Stomach (tissue), 19 donors: ENCODE measurements at places on chromosomes 6 and 20. TPM values are rescaled to one million over a fixed set of nuclear protein-coding genes. Genes with fewer than 3 reads are reported as not detected.

DNA sequence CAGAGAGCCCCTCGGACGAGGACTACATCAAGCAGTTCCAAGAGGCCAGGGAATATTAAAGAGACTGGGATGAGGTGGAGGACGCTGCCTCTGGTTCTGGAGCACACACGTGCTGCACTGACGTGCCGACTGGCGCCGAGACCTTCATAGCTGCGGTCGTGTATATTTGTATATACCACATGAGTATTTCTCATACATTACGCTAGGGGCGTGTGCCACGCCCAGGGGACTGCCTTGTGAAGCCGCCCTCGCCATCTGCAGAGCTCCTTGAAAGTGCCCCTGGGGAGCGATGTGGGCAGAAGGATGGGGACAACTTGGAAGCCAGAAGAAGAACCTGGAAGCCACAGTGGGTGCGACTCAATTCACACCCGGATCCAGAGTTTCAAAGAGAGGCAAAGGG is 78.3 kb downstream of the ISM1 start:
- no peak overlapping the region for H3K4me3 ChIP-seq
- no peaks in the 10 kb centered on the region for H3K27me3 ChIP-seq
- no peaks in the 10 kb centered on the region for H3K4me1 ChIP-seq
- no peak overlapping the region for H3K27ac ChIP-seq
- no peak for DNase-seq

DNA sequence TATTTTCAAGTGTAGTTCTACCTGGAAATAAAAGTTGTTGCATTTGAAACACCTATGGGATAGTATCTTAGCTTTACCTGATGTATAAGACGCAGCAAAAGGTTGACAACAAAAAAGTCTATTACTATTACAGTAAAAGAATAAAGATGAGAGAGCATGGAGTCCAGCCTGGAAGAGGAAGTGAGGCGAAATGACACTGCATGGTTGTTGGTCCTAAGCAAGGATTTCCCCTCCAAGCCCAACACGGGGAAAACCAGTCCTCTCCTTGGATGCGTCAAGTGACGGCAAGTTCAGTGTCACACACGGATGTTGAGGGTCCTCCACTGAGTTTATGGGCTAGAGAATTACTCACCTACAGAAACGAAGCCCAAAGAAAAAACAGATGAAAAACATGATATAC is 51.7 kb downstream of the COL11A2 start:
- no peak overlapping the region for H3K27ac ChIP-seq
- no peaks in the 10 kb centered on the region for H3K36me3 ChIP-seq
- no peak overlapping the region for H3K4me3 ChIP-seq

DNA sequence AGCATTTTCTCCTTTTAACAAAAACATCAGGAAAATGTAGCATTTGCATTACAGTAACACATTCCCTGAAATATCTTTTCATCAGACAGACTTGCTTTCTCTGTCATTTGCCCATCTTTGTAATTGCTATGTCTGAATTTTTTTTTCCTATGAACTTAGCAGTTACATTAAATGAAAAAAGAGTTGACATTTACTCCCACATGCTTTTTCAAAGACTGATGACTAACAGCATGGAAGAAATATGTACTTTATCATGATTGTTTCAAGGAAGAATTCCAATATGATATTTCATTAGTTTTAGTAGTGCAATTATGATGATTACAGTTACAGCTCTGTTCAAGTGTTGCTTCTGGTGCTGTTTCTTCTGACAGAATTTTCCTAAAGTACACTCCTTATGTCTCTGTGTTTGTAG is 864.5 kb upstream of the MAN1A1 start:
- H3K4me3 ChIP-seq = no peak overlapping the region
- H3K27me3 ChIP-seq = no peaks in the 10 kb centered on the region
- DNase-seq = no peak
- H3K4me1 ChIP-seq = no peaks in the 10 kb centered on the region
- no peaks in the 10 kb centered on the region for H3K36me3 ChIP-seq
- no peak overlapping the region for H3K27ac ChIP-seq

Gene VIP
- 13.4 TPM for polyA plus RNA-seq

DNA sequence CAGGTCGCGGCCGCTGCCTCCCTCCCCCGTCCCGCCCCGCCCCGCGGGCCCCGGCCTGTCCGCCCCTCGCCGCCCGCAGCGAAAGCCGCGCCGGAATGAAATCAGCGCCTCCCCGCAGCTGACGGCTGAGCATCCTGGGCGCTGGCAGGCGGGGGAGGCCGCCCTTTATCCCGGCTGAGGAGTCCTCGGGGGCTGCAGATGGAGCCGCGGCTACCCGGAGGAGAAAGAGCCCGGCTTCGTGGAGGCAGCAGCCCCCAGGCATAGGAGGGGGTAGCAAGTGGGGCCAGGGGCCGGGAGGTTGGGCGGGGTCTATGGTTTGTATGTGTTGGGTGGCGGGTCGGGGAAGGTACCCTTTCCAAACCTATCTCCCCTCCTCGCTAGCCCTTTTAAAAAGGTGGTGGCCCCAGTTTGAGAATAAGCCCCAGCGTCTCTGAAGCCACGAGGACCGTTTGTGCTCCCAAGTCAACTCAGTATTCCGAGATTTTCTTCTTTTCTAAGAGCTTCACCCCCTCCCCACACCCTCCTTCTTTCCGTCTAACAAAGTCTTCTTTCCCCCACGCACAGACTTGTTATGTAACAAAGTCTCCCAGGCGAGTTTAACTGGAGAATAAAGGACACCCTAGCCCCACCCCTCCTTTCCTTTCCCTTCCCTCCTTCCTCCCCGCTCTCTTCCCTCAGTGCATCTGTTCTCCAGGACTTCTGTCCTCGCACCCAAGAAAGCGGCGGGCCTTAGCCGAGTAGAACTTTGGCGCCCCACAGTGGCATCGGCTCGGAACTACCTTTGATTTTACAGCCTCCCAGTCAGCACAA is 11.0 kb downstream of the POU3F2 start:
- no peaks in the 10 kb centered on the region for H3K36me3 ChIP-seq
- H3K27me3 ChIP-seq = peaks cover 34% of the 10 kb centered on the region
- H3K27ac ChIP-seq = no peak overlapping the region
- peak overlapping the region; percentile 52 for H3K4me3 ChIP-seq
- peaks cover 56% of the 10 kb centered on the region for H3K4me1 ChIP-seq

Gene ALDH8A1
- polyA plus RNA-seq = not detected

DNA sequence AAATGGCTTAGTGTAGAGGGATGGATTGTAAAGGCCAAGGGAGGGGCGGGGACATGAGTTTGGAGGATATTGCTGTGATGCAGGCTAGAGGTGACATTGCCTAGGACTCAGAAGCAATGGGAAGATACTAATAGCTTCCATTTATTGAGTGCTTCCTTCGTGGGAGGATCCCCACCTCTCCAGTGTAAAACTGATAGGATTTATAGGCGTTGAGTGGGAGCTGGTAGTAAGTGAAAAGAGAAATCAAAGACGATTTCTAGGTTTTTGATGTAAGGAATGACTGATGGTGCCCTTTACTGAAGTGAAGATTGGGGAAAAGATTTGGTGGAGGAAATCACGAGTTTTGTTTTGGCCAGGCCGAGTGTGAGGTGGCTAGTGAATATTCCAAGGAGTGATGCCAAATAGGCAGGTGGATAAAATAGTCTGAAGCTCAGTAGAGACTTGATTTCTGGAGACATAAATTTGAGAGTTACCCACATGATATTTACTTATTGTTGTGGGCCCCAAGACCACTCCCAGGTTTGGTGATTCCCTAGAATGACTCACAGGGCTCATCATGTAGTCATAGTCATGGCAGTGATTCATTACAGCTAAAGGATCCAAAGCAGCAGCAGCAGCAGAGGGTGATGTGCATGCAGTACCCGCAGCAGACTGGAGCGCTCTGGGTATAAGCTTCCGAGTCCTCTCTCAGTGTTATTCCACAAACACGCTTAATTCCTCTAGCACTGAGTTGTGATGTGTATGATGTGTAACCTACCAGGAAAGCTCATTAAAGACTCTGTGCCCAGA is 10.2 kb downstream of the RPRD1B start:
- H3K4me1 ChIP-seq = no peaks in the 10 kb centered on the region
- H3K4me3 ChIP-seq = no peak overlapping the region
- H3K36me3 ChIP-seq = no peaks in the 10 kb centered on the region
- H3K27ac ChIP-seq = no peak overlapping the region
- DNase-seq = no peak
- H3K27me3 ChIP-seq = no peaks in the 10 kb centered on the region

GRCh38 chr20:845226-845868 is 11.8 kb downstream of the FAM110A start:
- H3K27ac ChIP-seq = peak overlapping the region; percentile 50
- H3K27me3 ChIP-seq = peaks cover 11% of the 10 kb centered on the region
- H3K4me1 ChIP-seq = peaks cover 54% of the 10 kb centered on the region
- DNase-seq = no peak
- peak overlapping the region; percentile 44 for H3K4me3 ChIP-seq

Gene KIAA1755
- 3.6 TPM for polyA plus RNA-seq

Gene SOBP
- polyA plus RNA-seq = 3.1 TPM

DNA sequence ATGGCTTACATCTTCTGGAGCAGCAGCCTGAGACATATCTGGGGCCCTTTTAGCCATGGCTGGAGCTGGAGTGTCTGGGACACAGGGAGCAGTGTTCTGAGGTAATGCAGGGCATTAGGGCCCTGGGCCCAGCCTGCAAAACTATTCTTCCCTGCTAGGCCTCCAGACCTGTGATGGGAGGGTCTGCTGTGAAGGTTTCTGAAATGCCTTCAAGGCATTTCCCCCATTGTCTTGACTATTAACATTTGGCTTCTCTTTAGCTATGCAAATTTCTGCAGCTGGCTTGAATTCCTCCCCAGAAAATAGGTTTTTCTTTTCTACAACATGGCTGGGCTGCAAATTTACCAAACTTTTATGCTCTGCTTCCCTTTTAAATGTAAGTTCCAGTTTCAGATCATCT is 61.5 kb downstream of the EDN1 start:
- H3K4me1 ChIP-seq = peaks cover 13% of the 10 kb centered on the region
- no peak overlapping the region for H3K4me3 ChIP-seq
- H3K27ac ChIP-seq = no peak overlapping the region
- H3K27me3 ChIP-seq = no peaks in the 10 kb centered on the region
- no peak for DNase-seq
- no peaks in the 10 kb centered on the region for H3K36me3 ChIP-seq

GRCh38 chr20:61929561-61929960 is 136.1 kb downstream of the TAF4 start:
- H3K27me3 ChIP-seq = no peaks in the 10 kb centered on the region
- DNase-seq = no peak
- H3K27ac ChIP-seq = no peak overlapping the region
- no peaks in the 10 kb centered on the region for H3K36me3 ChIP-seq
- H3K4me1 ChIP-seq = no peaks in the 10 kb centered on the region

- H3K4me3 ChIP-seq = no peak overlapping the region
- no peak for DNase-seq
- no peak overlapping the region for H3K27ac ChIP-seq
- H3K4me1 ChIP-seq = no peaks in the 10 kb centered on the region
- no peaks in the 10 kb centered on the region for H3K36me3 ChIP-seq
Observed at GRCh38 chr20:53439046-53439445, 154.6 kb downstream of the ZNF217 start.

Gene TCF15
- not detected for polyA plus RNA-seq

DNA sequence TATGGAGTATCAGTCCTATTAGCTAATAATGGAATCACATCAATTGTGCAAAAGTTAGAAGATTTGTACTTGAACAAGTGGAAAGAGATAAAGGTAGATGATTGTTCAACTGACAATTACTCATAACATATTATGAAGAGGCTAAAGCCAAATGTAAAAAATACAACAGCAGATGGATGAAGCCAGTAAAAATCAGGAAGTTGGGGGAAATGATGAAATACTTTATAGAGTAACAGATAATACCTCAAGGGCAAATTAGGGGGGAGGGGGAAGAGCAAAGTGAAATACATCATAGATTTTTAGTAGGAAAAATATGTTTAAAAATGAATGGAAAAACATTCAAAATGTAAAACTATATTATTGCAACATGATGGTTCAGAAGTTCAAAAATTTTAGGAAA is 114.0 kb downstream of the PDSS2 start:
- H3K4me3 ChIP-seq = no peak overlapping the region
- no peak overlapping the region for H3K27ac ChIP-seq
- DNase-seq = no peak
- no peaks in the 10 kb centered on the region for H3K4me1 ChIP-seq
- H3K36me3 ChIP-seq = no peaks in the 10 kb centered on the region
- H3K27me3 ChIP-seq = no peaks in the 10 kb centered on the region

Gene NT5E
- 2.9 TPM for polyA plus RNA-seq
